ENCODE measurements at places on chromosomes 6 and 20.

GRCh38 chr6:44701038-44701636, 313.6 kb downstream of the CDC5L start:
- no peak for DNase-seq

DNA sequence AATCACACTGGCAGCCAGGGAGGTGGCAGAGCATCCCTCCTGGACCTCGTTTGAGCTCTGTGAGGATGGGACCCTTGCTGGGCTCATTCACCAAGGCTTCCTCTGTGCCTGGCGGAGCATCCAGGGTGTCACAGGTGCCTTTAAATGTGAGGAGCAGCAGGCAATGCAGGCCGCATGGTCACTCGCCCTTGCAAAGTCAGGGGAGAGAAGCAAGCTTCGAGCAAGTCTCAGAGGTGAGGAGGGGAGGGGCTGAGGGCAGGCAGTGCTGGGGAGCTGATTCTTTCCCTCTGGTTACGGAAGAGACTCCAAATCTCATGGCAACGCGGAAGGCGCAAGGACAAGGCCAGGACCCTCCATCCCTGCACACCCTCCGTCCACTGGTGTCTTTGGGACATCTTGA, 182.7 kb upstream of the PMEPA1 start:
- no peak for DNase-seq

DNA sequence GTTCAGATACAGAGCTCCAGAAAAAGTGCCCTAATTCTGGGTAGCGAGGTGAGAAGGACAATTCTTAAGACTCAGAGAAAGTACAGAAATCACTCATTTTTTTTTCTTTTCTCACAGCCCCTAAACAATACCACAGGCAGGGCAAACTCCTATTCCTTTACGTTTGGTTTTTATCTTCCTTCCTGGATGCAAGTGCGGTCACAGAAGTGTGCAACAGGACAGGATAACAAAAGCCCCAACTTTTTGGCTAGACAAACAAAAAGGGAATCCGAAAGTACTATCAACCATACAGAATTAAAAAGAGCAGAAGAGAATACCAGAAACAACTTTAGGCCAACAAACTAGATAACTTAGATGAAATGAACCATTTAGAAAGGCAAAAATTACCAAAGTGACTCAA, 18.4 kb upstream of the BEND6 start:
- DNase-seq = no peak

DNA sequence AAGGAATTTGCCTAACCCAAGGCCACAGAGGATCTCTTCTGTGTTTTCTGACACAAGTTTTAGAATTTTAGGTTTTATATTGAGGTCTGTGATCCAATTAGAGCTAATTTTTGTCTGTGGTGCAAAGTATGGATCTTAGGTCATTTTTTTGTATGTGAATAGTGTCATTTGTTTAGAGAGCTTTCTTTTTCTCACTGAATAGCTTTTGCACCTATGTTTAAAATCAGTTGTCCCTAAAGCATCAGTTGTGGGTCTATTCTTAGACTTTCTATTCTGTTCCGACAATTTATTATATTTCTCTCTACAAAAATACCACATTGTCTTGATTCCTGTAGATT, 341 bp upstream of the MCM9 start:
- DNase-seq = no peak

DNA sequence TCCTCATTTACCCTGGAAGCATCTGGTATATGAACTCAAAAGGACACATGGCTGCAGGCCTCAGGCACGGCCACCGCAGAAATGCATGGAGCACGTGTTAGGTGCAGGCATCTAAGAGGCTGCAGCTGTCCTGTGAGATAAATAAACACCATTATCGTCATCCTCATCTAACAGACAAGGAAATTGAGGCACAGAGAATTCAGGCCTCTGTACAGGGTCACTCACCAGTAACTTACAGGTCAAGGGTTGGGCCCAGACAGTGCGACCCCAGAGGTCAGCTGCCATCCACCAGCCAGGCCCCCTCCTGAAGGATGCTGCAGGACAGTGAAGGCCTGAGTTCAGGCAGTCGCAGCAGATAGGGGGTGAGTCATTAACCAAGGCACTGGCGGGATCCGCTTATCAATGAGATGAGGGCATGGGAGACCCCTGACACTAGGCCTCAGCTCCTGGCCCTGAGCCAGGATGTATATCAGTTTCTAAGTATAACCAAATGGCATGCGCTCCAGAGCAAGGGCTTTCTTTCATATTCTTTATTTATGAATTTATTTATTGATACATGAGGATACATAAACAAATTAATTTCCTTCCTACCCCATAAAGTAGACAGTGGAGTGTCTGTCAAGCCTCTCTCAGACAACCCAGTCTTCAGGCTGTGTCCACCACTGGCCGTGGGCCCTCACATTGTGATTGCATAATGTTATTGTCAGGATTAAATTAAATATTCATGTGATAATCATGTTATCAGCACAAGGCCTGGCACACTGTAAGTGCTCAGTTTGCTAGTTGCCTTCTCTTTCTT, 316.9 kb downstream of the QKI start:
- DNase-seq = no peak

DNA sequence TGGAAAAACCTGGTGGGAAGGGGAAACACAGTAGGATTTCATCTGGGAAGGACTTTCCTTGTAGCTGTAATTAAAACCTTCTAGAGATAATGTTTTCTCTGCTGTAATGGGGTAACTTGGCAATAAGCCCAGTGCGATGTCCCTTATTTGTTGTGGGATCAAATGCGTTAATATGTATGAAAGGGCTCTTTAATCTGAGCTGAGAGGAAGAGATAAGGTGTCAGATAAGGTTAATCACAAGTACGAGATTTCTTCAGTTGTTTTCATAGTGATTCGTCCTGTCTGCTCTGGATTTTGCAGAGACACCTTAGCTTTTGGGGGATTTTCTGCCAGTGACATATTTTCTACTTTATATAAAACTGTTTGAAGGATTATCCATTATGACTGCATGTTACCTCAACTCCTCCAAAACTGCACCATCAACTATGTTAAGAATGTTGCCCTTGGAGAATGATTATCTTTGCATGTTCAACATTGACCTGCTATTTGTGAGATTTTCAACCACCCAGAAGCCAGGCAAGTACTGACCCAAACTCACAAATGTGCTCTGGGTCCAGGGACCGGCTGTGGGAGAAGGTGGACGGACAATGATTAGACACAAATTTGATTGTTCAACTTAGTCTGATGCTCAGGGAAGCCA, 21.2 kb upstream of the ELOVL5 start:
- DNase-seq = no peak

GRCh38 chr6:144482142-144482541, 197.0 kb downstream of the UTRN start:
- peak; percentile 74 for DNase-seq

DNA sequence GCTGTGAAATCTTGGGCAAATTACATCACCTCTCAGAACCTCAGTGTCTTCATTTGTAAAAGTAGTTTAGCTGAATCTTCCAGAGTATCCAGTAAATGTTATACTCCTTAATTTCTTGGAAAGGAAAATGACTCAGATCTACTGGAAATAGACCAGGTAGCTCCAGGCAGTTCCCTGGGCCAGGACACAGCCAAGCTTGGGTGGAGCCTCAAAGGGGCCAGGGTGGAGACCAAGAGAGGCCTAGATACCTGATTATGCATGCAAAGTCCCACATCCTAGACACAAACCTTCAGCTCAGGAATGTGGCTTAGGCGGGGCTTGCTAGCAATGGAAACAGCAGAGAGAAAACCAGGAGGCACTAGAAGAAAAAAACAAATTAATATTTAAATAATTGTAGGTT, 272.8 kb downstream of the MAFB start:
- no peak for DNase-seq

DNA sequence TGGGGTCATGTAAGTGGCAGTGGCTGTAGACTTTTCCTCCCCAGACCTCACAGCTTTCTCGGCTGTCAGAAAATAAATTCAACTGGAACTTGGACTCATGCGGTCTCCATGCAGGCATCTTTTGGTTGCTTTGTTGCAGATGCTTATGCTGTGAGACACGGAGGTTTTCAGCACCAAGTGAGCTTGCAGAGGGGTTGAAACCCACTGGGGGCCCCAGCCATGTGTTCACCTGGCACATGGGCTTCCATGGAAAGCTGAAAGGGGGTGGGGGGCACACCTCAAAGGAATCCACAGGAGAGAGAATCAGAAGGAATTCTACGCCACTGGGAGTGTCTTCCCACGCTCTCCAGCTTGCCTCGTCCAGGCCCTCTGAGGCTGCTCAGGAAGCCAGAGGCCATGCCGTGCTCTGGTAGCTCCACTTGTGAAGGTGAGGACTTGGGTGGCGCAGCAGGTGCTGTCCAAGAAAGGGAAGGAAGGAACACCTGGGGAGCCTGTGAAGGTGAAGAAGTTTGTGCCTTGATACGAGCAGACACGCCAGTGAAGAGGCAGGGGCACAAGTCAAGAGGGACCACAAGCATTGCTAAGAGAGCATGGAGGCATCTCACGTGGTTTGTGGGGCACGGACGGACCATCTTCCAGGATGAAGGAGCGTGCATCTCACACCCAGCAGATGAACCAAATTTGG, 134.3 kb upstream of the PMEPA1 start:
- no peak for DNase-seq

- DNase-seq = no peak
These were observed 423.4 kb upstream of the IMPG1 start for GRCh38 chr6:76495909-76496308.

DNA sequence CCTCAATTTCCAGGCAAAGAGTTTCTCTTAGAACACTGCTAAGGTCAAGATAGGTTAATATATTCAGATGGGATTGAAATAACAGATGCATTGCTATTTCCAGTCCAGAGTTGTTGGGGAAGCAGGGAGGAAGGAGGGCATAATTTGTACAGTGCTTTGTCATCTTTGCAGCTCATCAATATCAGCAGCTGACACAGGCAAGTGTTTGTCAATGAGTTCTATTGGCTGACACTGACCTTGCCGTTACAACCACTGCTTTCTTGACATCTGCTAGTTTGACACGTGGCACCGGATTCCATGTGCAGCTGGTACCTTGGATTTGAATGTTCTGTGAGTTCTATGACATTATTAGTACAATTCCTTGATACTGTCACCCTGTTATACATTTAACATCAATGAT, 28.0 kb upstream of the MLIP start:
- no peak for DNase-seq
